ENCODE measurements at places on chromosomes 2 and 18.

DNA sequence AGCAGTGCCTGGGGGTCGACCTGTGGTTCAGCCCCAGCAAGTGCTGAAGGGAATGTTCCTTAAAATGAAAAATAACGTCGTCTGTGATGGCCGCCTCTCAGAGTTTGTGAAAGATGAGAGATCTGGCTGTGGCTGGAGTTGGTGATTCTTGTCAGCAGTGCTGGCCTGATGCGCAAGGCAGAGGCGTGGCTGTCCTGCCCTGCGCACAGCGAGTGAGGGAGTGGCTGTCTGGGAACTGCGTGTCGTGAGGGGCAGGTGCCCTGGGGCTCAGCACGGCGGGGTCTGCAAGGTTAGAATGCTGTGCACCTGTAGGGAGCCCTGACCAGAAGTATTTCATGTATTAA lies 8.8 kb downstream of the NFATC1 start:
- peak; percentile 55 for DNase-seq

DNA sequence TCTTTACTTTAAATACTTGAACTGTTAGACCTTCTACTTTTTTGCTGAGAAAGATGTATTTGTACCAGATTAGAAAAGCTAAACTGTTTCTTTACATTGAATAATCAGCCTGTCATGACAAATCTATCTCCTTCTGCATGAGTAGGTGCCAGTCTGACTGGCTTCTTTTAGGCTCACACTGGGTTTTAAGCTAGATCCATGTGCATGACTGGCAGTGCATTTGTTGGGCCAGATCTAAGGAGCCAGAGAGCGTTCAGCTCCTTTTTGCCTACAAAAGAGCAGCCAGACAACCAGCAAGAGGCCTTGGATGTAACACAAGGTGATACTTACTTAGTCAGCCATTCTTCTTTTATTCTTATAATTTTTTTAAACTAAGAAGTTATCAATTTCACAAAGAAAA lies 82.0 kb upstream of the OTX1 start:
- DNase-seq: no peak

GRCh38 chr2:42486145-42486906 lies 7.5 kb downstream of the KCNG3 start:
- DNase-seq: no peak

GRCh38 chr18:77376043-77376732 lies 126.5 kb downstream of the GALR1 start:
- DNase-seq: no peak

DNA sequence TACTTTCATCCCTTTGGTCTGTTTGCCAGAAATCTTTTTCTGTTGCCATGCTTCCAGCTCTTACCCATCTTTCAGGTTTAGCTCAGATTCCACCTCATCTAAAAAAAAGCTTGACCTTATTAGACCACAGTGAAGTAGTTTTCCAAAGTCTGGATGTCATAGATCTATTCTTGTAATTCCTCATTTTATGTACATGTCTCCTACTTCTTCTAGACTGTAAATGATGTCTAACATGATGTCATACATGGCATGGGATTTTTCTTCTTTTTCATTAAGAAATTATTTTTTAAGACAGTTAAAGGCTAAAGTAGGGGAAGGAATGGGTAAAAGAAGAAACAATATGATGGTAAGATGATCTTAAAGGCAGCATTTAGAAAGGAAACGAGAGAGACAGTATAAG lies 11.3 kb downstream of the GLS start:
- no peak for DNase-seq

GRCh38 chr2:172863341-172863740 lies 127.7 kb downstream of the RAPGEF4 start:
- no peak for DNase-seq

GRCh38 chr2:210620456-210620855 lies 64.1 kb downstream of the CPS1 start:
- DNase-seq: no peak

- DNase-seq: no peak
Observed at GRCh38 chr2:222180619-222181018, 118.2 kb downstream of the PAX3 start.

GRCh38 chr2:221444106-221444505 lies 128.0 kb downstream of the EPHA4 start:
- no peak for DNase-seq

DNA sequence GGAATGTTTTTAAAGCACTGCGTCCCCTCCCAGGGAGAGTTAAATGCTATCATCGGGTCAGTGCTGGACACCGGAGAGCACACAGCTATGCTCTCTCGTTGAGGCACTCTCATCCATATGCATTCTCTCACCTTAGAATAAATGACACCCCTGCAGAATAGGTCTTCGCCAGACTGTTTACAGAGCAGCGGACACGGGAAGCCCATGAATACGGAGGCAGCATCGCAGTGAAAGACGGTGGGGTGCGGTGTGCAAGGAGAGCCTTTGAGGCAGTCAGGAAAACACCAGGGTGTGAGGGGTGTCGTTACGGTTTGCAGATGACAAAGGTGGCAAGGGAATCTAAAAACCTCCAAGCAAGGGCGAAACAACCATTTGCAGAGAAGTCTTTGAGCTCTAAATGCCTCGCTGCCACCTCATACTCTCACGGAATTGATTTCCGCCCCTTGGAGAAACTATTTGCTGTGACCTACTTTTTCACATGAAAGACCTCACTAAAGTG lies 169.2 kb upstream of the FHL2 start:
- DNase-seq: no peak

DNA sequence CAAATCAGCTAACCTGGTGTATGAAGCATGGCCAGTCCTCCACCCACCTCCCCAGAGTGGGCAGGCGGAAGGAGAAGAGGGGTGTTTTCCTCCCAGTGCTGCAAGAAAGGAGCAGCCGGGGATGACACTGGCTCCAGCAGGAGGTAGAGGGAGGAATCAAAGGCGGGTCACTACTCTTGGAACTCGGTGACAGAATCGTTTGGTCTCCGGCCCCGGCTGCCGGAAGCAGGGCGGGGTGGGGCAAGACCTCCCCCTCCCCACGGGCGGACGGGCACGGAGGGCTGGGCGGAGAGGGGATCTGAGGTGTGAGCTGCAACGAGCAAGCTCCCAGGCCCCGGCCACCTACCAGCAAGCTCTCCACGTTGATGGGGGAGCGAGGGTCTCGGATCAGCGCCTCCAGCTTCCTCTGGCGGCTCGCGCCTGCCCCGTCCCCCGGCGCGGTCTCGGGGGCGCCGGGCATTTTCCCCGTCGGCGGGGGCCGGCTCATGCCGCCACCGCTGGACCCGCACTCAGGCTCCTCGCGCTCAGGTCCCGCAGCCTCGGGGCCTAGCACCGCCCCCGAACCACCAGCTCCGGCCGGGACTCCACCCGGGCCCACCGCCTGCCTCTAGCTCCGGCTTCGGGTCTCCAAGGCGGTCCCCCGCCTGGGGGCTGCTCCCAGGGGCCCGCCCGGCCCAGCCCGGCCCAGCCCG lies 640 bp downstream of the ROCK2 start:
- DNase-seq: peak; percentile 63

GRCh38 chr2:111910609-111911277 lies 12.3 kb downstream of the MERTK start:
- DNase-seq: no peak

GRCh38 chr2:16623031-16623430 lies 42.6 kb downstream of the CYRIA start:
- no peak for DNase-seq

DNA sequence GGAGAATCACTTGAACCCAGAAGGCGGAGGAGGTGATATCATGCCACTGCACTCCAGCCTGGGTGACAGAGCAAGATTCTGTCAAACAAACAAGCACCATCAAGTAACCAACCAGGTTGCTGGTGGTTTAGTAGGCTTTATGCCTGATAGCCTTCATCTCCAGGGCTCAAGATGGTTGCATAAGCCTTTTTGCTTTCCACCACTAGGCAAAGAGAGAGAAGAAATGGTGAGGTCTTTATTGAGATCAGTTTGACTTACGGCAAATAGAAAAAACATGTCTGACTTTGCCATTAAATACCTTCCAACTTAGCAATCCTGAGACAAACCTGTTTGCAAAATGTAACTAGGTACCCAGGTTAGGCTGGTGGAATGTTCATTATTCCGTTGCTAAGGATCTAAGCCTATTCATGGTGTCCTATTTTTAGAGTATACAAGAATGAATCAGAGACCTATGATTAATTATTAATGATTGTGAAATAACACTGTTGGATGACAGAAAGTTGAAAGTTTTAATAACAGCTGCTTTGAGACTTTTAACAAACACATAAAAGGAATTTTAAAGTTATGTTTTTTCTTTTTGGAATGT lies 53.5 kb upstream of the SLC38A11 start:
- DNase-seq: no peak

GRCh38 chr2:216402751-216403150 lies 9.5 kb upstream of the SMARCAL1 start:
- no peak for DNase-seq

- DNase-seq: no peak
Observed at GRCh38 chr2:29307519-29307918, 192.3 kb downstream of the CLIP4 start.

DNA sequence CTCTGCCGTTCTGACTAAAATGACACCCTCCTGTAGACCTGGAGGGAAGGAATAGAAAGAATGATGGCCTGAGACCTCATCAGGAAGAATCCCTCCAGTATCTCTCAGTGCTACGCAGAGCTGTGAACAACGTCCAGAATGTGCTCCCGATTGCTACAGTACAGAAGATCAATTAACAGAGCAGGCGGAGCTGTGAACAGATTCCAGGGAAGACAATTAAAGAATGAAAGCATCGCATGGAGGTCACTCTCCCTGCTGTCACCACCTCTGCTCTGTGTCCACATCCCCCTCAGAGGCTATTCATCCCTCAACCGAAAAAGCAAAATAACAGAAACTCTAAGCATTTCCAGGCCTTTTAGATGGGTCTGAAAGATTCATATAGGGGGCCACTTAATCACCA lies 481.0 kb downstream of the EIPR1 start:
- no peak for DNase-seq

DNA sequence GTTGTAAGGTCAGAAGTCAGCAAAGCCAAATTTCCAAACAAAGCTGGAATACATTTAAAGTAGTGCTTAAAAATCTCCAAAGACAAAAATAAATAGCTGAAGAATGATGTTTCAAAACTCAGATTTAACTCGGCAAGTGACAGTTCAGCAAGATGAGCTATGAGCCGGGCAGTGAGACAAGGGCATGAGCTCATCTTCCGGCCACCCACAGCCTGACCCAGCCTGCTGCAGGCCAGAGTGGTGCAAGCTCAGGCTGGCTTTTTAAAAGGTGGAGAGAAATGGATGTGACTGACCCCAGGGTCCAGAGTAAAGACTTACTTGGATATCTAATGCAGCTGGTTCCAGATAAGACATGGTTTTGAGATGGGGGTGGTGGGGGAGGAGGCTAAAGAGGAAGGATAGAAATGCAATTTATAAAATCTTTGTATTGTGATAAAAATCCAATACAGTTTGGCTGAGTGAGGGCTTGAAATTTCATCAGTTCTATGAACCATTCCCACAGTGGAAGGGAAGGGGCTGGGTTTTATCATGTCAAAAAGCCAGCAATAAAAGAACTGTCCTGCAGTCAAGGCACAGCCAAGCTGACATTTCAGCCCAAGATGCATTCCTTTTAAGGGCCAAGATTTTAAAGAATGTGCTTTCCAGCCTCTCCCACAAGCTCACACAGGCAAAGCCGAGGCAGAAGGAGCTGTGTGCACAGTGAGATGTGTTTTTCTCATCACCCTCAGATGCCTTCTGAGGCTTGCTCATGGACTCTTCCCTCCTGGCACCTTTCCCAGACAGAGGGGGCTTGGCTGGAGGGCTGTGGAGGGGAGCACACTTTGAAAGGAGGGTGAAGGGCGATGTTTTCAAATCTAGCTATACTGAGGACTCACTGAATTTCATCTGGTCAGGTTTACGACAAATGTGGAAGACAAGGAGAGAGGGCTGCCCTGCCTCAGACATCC lies 97.9 kb upstream of the KLHL29 start:
- DNase-seq: no peak

- no peak for DNase-seq
Observed at GRCh38 chr2:193946806-193947205, 1710.2 kb upstream of the SLC39A10 start.

DNA sequence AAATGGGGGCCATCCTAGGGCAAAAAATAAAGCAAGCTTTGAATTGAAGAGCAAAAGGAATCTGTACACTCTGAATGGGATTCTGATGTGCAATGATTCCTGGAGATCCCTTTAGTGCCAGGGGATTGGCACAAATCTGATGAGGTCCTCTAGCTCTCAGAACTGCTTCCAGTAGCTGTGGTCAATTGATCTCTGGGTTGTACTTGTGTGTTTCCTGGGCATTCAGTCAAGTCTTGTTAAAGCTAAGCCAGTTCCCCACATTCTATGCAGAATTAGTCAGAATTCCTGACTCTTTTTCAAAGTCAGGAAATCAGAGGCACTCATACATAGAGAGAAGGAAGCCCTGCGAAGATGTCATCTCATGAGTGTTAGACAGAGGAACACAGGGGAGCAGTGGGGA lies 161.3 kb downstream of the DNER start:
- DNase-seq: no peak

GRCh38 chr18:57915865-57916582 lies 112.9 kb upstream of the ATP8B1 start:
- DNase-seq: no peak

DNA sequence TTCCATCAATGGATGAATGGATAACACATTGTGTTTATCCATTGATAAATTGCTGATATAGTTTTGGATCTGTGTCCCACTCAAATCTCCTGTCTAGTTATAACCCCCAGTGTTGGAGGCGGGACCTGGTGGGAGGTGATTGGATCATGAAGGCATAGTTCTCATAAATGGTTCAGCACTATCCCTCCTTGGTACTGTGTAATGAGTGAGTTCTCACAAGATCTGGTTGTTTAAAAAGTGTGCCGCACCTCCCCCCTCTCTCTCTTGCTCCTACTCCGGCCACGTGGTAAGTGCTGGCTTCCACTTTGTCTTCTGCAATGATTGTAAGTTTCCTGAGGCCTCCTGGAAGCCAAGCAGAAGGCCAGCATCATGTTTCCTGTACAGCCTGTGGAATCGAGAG lies 23.9 kb upstream of the SPATA3 start:
- no peak for DNase-seq

DNA sequence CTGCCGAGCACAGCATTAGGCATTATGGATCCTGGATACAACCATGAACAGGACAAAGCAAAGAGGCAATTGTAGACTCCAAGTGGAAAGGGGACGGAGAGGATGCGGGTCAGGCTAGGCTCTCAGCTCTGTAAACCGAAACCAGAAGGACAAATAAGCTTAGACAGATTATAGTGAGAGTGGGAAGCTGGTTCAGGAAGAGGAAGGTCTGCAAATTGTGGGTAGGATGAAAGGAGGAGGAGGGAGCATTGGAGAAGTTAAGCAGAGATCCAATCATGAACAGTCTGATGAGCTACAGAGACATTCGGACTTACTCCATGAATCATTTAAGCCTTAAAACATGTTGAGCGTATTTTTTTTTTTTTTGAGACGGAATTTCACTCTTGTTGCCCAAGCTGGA lies 3.0 kb downstream of the MSH6 start:
- no peak for DNase-seq

GRCh38 chr2:168956392-168956791 lies 55.3 kb downstream of the G6PC2 start:
- no peak for DNase-seq

- DNase-seq: no peak
Observed at GRCh38 chr2:209424199-209424701, 403 bp downstream of the MAP2 start.

DNA sequence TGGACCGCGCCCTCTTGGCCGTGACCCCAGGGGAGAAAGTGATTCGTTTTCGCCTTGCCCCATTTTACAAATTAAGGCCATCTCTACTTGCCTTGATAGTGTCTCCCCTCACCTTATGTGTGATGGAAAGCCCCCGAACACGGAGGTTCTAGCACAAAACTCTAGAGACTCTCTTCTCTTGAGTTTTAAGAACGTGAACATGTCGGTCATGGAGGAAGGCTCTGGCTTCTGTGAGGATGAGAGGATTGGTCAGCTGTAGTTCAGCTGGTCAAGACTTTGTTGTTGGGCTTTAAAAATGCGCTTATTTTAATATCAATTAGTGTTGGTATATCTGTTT lies 828 bp downstream of the DYNC1I2 start:
- DNase-seq: no peak

Measured in activated T-cell treated with anti-CD3 and anti-CD28 coated beads, Interleukin-2, amount 50 U/mL, for 24 hours (primary cell).